ENCODE measurements at places on chromosomes 16 and 17.

GRCh38 chr16:66717776-66718175 is 21.2 kb upstream of the CMTM4 start:
- no peak for DNase-seq

DNA sequence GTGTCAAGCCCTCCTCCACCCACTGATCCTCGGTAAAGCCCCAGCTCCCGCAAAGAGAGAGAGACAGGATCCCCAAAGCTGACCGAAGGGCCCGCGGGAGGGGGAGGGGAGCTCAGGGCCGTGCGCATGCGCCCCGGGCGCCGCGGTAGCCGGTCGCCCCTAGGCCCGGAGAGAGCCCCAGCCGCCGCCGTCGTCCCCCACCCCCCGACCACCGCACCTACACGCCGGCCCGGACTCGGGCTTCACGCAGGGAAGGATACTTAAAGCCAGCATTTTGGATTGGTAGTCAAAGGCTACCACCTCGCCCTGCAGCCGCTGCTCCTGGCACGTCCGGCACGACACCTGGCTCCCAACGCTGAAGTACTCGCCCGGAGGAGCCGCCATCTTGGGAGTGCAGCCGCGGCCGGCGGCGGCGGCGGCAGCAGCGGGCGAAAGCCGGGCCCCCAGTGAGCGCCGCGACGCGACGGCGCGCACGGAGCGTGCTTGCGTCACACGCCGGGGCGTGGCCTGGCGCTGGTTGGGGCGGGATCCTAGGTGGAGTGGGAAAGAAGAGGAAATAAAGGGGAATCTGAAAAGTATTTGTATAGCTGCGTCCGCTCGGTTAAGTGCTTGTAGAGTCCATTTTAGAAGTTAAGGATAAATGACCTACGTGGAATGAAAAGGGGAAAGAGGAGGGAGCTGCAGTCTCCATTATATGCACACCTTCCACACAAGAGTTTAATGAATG is at the start of gene LSM12:
Gene LSM12 (minus strand): TSS at position 468 of the 727 bp plus-strand sequence. CDS start 84 bp downstream, at position 384.
- DNase-seq, result peak; percentile 68

DNA sequence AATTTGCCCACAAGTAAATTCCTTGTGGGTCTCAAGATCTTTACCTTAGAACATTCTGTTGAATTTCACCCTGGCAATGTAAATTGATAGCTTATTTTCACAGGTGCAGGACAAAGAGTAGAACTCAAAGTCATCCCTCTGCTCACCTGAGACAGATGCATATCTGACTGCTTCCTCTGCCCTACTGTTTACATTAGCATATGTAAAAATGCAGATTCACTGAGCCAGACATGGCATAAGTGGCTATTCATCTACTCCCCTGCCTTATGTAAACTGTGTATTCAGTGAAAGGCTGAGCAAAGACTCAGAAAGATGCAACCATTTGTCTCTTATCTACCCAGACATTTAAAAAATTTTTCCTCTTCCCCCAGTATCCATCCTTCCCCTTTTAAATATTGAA is 22.3 kb upstream of the MILR1 start:
- no peak for DNase-seq

DNA sequence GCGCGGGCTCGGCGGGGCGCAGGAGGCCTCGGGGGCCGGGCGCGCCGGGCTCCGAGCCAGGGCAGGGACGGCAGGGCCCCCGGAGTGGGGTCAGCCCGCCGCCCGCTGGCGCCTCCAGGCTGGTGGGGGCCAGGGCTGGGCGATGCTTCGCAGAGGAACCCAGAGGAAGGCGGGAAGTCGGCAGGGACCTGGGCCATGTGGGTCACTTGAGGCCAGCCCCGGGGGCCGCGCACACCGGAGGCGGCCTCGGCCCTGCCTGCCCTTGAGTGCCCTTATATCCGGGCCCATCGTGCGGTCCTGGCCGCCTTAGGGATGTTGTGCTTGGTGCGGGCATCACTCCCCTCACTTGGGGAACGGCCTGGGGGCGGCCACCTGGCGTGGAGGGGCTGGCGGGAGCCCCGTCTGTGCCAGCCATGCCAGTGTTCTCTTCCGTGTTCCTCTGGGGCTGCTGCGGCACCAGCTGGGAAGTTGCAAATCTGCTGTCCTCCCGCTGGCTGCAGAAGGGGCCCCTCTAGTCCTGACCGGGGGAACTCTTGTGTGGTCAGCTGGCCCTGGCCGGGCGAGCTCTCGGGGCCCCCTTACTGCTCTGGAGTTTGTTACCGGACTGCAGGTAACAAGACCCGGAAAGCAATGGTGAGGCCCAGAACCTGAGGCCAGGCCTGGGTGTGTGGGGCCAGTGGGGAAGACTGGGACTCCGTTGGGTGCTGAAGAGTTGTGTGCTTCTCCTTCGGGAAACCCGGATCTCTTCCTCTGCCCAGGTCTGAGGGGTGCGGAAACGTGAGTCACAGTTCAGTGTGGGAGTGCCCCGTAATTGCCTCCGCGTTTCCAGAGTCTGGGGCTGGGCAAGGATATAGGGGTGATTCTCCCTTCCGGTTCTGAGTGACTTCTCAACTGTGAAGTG is 849 bp downstream of the CAPN15 start:
- DNase-seq, result no peak

DNA sequence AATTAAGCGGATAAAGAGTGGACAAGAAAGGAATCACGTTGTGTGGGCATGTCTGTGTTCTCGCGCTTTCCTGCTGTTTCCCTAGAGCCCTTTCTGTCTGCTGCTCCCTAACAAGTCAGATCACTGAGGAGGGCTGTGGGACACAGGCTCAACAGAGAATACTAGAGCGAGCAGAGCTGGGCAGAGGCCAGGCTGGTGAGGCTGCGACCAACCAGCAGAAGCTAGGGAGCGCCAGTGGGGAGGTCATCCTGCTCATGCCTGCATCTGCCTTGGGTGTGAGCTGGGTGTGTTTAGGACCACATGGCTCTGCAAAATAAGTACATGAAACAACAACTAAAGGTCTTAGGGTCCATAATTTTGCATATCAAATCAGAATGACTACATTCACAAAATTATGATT is 11.5 kb upstream of the FOXJ1 start:
- DNase-seq, result peak; percentile 24

Data from C1 segment of cervical spinal cord (tissue), 14 donors.